Activated CD4-positive, alpha-beta T cell treated with anti-CD3 and anti-CD28 coated beads for 4 hours (primary cell): ENCODE measurements at places on chromosomes 5 and 9.

DNA sequence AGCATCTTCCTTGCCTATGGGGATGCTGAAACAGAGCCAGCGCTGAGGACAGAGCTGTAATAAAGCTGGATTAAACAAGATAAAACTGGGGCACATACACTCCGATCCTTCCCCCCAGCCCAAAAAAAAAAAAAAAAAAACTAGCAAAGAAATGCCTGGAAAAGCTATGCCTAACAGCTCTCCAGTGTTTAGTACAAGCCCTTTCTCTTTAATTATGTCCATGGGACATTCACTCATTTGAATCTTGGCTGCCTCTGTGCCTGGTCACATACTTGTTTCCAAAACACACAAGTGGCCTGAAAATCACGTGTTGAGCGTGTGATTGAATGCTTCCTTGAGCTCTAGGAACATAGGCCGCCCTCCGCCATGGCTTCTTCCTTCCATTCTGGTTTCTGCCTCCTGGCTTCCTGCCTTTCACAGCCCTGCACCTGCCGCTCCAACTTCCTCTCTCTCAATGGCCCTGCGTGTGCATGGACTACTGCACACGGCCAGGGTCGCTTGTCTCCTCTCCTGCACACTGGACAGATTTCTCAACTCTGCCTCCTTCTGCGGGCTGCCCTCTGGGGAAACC is 111.0 kb upstream of the RETREG1 start:
- DNase-seq = no peak

DNA sequence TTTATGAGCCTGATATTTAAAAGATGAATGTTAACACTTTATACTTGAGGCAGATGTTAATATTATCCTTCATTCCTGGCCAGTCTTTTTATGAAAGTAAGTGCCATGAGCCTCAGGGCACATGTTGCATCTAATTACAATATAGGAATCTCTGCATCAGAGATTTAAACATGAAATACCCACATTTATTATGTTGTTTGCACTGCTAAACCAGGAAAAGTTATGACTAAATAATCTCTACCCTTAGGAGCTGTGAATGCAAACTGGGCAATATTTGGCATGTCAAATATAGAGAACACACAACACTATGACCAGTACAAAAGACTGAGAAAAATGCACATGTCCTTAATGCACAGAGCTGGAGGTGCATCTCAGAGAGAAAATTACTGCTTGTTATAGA is 526.1 kb upstream of the GRAMD2B start:
- DNase-seq = no peak

DNA sequence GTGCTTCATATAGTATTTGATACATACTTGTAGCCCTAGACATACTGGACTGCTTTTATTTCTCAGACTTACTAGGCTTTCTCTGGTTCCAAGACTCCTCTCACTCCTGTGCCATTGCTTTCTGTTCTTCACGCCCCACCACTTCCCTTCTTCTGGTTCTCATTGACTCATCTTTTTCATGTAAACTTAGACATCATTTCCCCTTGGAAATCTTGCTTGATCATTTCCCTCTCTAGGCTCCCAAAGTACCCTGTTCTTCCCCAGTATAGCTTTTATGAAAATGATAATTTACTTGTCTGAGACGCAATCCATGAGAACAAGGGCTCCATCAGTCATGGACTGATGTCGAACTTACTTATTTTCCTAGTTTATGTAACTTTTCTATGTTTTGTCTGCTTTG is 83.5 kb downstream of the TLR4 start:
- DNase-seq = no peak

DNA sequence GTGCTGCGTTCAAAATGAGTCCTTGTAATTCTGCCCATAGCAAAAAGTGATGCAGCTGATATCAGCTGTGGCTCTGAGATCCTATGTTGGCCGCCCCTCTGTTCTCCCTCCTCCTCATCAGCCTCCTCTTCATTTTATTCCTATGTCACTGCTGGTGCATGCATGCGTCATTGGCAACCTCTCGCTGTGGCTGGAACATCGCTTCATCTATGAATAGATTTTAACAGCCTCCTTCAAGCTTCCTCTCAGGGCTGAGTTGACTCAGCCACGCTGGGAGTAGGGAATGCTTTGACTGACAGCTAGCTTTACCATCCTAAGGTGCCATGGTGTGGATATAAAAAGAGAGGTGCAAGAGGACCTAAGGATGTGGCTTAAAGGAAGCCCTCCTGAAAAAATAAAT is 303.5 kb downstream of the PLK2 start:
- DNase-seq = no peak

DNA sequence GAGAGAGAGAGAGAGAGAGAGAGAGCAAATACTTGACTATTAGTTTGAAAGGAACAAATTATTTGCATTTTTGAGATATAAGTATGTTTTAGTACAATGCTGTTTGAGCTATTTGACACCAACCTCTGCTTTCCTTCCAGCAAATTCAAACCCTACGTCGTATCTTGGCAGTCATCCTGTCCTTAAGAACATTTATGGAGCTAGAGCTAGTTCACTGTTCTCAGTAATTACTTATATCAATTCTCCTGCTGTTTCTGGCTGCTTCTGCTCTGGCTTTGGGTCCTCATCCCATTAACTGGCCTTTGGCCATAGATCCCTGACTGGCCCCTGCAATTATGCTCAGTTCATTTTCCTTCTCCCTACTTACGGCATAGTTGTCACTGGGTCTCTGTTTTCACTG is 19.9 kb upstream of the ERAP2 start:
- no peak for DNase-seq

DNA sequence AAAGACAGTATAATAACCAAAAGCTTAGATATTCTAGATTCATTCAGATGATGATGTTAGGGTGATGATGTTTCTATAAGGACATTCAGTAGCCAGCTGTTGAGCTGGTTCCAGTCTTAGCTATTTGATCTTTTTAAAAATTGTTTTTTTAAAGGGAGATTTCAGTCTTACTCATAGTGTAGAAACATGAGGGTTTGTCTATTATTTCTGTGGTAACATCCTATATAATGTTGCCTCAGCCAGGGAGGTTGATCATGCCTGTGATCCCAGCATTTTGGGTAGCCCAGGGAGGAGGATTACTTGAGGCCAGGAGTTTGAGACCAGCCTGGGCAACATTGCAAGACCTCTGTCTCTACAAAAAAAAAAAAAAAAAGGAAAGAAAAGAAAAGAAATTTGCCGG is 167.8 kb downstream of the DOCK2 start:
- DNase-seq = no peak

- DNase-seq = no peak
These were observed 6.3 kb downstream of the C5orf15 start for GRCh38 chr5:133962131-133962530.

- DNase-seq = no peak
These were observed 156.3 kb downstream of the ELAVL2 start for GRCh38 chr9:23669776-23670175.

GRCh38 chr5:72115296-72115695 is 8.0 kb downstream of the MAP1B start:
- DNase-seq = no peak

DNA sequence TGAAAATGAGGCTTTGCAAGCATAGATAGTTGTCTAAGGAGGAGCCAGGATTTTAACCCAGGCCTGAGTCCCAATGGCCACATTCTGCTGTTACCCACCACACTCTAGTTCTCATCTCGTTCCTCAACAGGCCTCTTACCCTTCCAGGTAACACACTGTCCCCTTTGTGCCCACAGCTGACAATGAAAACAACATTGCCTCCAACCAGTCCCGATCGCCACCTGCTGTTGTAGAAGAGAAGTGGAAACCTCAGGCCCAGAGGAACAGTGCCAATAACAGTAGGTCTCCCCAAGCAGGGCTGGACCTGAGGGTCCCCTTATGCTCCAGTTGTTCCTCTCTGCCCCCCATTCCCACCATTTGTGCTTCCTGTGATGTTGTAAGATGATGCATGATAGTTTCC is 30.4 kb downstream of the AMBP start:
- no peak for DNase-seq

DNA sequence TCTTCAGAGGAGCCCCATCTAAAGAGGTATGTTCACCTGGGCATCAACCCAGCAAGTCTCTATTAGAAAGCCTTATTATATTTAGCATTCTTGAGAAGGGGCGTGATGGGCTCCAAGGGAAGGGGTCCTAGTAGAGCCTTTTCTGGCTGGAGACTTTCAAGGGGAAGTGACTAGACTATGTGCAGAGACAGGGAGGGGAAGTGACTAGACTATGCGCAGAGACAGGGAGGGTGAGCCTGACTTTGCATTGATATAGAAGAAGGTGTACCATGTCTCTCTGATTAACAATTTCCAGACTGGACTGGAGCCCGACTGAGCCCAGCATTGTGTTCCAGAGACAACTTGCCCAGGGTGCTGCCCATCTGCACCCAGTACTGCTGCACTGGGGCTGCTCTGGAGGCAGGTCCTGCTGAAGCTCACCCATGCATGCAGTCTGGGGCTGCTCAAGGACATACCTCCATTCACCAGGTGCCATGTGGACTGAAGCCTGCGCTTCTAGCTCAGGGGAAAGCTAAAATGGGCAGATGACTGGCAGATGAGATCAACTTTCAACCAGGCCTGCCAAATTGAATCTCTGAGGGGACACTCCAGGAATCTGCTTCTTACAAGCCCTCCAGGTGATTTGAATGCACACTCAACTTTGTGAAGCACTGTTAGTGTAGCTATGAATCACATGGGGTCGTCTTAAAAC is 83.0 kb upstream of the GNA14 start:
- DNase-seq = no peak

DNA sequence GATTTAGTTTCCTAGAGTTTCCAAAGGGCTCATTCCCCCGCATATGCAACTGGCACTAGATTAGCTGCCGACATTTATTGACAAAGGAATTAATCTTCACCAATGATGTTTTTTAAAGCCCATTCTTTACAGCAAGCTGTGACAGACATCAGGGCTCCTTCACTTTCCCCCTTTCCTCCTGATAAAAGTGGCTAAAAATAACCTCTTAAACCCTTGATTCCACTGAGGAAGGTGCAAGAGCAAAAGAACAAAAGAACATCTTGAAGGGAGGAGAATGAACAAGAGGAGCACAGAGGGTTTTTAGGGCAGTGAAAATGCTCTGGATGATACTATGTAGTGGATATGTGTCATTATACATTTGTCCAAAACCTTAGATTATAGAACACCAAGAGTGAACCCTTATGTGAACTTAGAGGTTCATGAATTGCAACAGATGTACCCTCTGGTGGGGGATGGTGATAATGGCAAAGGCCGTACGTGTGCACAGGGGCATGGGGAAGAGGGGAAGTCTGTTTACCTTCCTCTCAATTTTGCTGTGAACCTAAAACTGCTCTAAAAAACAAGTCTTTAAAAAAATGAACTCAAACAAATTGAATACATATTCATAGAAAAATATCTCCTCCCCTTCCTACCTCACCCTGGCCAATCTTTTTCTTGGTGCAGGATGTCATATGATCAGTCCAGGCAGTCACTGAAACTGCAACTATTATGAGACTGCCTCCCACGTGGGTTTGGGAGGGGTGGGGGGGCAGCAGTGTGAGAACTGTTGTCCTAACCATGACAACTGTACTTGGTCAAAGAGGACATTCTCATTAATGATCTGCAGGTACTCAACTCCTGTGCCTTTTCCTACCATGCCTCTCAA is 83.0 kb downstream of the MARCHF3 start:
- DNase-seq = no peak

DNA sequence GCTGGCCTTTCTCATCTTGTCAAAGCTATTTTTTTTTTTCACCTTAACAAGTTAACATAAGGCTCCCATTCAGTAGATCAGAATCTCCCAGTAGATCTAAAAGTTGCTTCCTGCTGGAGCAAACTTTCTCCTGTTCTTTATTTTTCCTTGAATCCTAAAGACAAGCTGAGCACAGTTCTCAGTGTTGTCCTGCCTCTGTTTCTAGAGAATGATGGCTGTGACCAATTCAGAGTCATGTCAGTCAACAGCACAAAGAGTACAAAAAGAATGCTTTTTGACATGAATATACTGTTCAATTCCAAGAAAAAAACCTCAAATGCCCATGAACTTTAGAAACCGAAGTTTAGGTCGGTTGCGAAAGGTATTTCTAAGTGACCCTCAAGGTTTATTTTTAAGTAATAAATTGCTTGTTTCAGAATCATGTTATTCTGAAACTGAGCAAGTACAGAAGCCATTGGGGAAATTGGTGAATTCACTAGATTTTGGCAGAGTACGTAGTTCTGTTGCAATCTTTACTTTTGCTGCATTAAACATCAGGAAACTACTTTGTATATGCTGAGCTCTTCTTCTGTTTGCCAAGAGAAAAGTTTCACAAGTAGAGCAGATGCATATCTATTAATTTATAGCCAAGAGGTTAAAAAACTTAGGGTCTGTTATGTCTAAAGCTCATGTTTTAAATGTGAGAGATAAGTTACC is 161.7 kb upstream of the RPS23 start:
- DNase-seq = no peak

- no peak for DNase-seq
These were observed 227.2 kb upstream of the MAP3K1 start for GRCh38 chr5:56588131-56588487.

GRCh38 chr5:176446884-176447590 is 1.1 kb upstream of the FAF2 start:
- DNase-seq = peak; percentile 3

GRCh38 chr5:177496727-177497291 is 595 bp downstream of the PDLIM7 start:
- DNase-seq = no peak

- DNase-seq = no peak
These were observed 509.8 kb downstream of the CCDC171 start for GRCh38 chr9:16062542-16063240.

DNA sequence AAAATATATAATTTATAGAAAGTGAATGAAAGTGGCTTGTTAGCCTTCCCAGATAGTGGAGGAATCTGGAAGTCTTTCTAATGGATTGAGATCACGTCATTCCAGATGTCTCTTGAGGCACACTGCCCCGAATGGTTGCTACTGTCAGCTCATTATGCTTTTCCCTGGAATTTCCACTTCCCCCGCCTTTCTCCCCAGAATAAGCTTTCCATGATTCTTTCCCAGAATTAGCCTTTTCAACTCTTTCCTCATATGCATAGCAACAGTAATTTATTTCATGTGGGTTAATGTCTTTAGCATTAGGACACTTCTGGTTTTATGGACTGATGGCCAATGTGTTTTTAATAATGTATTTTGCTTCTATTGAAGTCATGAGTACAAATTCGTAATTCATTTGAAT is 81.5 kb downstream of the PALM2AKAP2 start:
- no peak for DNase-seq

- DNase-seq = no peak
These were observed 35.4 kb upstream of the BNIP1 start for GRCh38 chr5:173108914-173109313.

DNA sequence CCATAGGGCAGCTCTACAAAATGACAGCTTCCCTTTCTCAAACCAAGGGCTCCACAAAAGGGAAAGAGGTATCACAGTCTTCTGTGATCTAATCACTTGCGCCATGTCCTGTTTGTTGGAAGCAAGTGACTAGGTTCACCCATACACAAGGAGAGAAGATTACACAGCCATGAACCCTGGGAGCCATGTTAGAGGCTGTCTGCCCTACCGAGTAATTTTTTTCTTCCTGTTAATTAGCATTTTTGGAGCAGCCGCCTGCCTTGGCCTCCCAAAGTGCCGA is 33.2 kb upstream of the GOLPH3 start:
- no peak for DNase-seq

- DNase-seq = peak; percentile 79
These were observed at the start of gene AUH for GRCh38 chr9:91361291-91362050. Gene AUH (minus strand): TSS chr9:91361918. CDS start chr9:91361889, 29 bp downstream.

- DNase-seq = no peak
These were observed 1625.2 kb downstream of the MAT2B start for GRCh38 chr5:165130656-165131055.
